Frontal cortex (tissue), 4 donors: ENCODE measurements at places on chromosomes 13 and 19. TPM values are rescaled to one million over a fixed set of nuclear protein-coding genes. Genes with fewer than 3 reads are reported as not detected.
A peak's percentile ranks its signal among the peaks of the same experiment; 100 is the strongest.

GRCh38 chr19:40995355-40995754, 4.3 kb downstream of the CYP2B6 start:
- DNase-seq: no peak

KLF1 gene
- total RNA-seq: 0.41 TPM

CYP2A7 gene
- not detected for total RNA-seq

DNA sequence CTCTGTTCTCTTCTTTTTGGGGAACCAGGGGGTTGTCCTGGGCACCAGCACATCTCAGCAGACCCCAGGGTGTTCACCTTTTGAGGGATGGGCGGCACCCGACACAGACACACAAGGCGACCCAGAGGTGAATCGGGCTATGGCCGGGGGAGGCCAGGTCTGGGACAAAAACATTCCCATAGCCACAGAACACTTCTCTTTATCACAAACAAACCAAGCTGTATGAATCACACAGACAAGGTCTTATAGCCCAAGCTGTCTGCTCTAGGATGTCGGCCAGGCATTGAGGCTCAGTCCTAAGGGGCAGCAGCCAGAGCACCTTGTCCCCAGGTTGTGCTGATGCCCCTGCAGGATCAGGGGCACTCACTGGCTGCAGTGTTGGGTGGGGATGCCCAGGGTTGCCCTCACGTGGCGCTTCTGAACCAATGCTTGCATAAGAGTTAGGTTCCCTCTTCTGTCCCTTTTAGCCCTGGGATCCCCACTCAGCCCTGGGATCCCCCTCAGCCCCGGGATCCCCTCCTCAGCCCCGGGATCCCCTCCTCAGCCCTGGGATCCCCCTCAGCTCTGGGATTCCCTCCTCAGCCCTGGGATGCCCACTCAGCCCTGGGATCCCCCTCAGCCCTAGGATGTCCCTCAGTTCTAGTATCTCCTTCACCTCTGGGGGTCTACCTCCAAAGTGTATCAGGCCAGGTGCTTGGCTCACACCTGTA, 26.9 kb downstream of the MAU2 start:
- DNase-seq: no peak

PSG11 gene
- total RNA-seq: not detected

KLK15 gene
- not detected for total RNA-seq

DNA sequence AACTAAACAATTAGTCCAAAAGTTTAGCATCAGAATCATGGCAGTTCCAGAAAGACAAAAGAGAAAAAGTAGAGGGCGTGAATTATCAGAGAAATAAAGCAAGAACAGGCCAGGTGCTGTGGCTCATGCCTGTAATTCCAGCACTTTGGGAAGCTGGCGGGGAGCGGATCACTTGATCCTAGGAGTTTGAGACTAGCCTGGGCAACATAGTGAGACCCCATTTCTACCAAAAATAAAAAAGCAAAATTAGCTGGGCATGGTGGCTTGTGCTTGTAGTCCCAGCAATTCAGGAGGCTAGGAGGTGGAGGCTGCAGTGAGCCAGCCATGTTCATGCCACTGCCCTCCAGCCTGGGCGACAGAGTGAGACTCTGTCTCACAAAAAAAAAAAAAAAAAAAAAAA, 18.4 kb downstream of the ARL11 start:
- no peak for DNase-seq

- no peak for DNase-seq
These were observed 288.9 kb upstream of the MAB21L1 start for GRCh38 chr13:35765366-35765765.

DNA sequence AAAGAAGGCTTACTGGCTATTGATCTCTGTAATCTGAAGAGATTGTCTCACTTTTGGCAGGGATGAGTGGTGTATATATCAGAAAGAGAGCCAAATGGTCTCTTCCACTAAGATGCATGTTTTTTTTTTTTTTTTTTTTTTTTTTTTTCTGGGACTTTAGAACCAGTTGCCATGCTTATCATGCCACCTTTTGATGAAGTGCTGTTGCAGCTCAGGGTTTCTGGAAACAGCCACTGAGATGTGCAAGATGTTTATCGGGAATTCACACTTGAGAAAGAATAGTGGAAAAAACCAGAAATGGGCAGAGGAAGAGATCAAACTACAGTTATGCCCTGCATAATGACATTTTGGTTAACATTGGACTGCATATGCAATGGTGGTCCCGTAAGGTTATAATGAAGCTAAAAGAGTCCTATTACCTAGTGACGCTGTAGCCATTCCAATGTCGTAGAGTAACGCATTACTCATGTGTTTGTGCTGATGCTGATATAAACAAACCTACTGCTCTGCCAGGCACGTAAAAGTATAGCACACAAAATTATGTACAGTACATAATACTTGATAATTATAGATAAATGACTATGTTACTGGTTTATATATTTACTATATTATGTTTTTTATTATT, 121.0 kb downstream of the KLF5 start:
- DNase-seq: no peak

DNA sequence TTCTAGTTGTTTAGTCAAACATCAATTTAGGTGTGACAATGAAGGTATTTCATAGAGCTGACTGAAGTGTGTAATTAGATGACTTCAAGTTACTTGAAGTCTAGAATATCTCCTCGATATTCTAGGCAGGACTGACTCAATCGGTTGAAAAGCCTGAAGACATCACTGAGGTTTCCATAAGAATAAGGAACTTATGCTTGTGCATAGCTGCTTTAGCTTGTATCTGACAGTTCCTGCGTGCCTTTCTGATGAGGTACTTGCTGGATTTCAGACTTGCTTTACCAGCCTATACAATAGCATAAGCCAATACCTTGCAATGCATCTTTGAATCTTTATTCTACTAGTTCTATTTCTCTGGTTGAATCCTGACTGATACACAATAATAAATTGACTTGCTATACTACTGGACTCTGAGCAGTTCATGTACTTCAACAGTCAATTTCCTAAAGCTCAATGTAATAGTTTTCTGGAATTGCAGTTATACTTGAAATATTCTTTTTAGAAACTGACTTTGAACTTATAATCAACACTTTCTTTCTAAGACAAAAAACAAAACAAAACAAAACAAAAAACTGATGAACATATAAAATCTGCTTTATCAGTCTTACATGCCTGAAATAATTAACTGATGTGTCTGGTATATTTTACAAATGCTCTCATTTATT, 1534.8 kb downstream of the SLITRK5 start:
- DNase-seq: no peak

- DNase-seq: no peak
These were observed 15.8 kb downstream of the MRPS31 start for GRCh38 chr13:40755082-40755700.

STK24 gene
- 26.1 TPM for total RNA-seq

CEBPG gene
- total RNA-seq: 54.6 TPM

GPR12 gene
- 39.5 TPM for total RNA-seq

GRCh38 chr13:112443995-112444311, 67.8 kb downstream of the SPACA7 start:
- DNase-seq: peak; percentile 85

DNA sequence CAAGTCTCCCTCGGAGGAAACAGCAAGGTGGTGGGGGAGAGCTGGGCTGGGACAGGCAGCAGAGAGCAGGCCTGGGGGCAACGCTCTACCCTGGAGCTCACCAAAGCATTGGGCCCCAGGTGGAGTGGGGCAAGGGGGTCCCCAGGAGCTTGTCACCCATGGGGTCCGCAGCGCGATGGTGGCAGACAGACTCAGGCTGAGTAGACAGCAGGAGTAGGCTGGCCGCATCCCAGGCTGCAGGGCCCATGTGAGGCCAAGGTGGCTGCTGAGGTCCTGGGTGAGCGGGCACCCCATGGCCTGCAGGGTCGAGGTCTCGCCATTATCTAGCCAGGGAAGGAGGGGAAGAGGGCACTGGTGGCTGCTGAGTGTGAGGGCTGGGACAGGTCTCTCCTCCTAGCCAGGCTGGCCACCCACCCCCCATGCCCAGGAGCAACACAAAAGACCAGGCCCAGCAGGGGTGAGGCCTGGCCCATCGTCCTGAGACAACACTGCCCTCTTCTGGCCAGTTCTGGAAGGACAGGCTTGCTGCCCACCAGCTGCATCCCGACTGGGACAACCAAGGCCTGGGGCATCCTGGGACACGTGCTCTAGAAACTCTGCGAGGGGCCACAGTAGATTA, 33.1 kb downstream of the CEBPG start:
- peak; percentile 77 for DNase-seq

DNA sequence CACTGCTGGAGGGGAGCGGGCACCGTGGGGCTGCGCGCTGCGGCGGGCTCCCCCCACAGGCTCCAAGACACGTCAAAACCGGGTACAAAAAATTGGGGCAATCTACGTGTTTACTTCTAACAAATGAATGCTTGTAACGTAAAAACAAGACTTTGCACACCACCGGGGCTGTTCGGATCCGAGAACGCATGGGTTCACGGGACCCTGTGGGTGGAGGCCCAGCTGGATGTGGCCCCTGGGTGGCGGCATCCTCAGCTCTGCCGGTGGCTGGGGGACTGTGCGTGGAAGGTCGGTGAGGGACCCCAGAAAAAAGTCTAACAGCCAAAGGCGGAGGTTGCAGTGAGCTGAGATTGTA, 10.3 kb upstream of the SLC7A10 start:
- no peak for DNase-seq

DNA sequence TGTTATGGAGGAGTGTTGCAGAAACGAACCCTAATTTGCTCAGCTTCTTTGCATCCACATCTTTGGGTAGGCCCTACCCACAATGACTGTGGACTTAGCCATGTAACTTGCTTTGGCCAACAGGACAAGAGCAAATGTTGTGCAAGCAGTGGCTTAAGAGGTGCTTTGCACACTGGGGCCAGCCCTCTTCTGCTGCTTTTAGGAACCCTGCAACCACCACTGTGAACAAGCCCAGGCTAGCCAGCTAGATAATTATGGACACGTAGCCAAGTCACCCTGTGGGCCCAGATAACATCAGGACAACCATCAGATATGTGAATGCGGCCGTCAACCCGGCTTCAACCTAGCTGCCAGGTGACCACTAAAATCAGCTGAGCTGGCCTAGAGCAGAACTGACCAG, 17.1 kb downstream of the C19orf47 start:
- no peak for DNase-seq

DNA sequence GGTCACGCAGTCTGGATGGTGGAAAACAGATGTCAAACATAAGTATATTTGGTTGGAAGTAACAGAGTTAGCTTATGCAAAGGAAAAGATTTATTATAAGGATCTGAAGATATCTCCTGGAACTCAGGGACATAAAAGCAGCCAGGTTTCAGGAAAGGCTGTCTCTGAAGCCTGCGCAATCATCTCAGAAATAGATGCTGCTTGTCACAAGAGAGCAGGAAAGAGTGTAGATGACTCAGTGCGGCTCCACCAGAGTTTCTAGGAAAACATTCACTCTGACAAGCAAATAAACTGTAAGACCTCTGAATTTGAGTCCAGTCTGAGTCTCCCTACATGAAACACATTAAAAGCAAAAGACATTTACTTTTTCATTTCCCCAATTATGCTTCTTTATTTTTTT, 220.4 kb upstream of the HTR2A start:
- no peak for DNase-seq

DNA sequence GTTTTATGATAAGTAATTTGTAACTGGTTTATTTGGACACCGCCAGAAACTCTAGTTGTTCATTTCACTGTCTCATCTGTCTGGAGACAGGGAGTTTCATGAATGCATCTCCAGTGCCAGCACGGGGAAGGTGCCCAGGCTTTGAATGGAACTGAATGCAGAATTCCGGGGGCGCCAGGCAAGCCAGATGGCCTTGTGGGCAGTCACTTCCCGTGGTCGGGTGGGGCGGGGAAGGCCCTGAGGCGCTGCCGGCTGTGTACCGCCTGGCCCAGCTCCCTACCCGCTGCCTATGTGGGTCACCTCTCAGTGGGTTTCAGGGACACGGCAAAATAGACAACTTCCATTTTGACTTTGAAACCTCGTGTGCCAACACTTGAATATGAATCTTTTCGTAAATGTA, 28.8 kb upstream of the MCF2L start:
- DNase-seq: no peak

- DNase-seq: no peak
These were observed 397.4 kb downstream of the SPRY2 start for GRCh38 chr13:79943346-79944023.

DNA sequence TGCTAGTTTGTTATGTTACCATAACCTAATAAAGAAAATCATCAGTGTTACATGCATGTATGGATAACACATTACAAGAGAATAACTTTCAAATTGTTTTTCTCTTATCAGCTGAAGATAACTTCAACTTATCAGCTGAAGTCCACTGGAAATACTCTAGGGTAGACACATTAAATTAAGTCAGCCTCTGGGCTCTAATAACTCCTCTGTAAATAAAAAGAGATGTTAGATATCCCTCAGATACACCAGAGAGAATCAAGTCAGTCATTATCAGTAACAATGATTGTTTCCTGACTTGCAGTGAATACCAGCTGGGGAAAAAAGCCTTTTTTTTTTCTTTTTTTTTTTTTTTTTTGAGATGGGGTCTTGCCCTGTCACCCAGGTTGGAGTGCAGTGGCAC, 1.6 kb upstream of the KBTBD7 start:
- DNase-seq: no peak

- no peak for DNase-seq
These were observed 7.1 kb upstream of the SHFL start for GRCh38 chr19:10079031-10079453.

DNA sequence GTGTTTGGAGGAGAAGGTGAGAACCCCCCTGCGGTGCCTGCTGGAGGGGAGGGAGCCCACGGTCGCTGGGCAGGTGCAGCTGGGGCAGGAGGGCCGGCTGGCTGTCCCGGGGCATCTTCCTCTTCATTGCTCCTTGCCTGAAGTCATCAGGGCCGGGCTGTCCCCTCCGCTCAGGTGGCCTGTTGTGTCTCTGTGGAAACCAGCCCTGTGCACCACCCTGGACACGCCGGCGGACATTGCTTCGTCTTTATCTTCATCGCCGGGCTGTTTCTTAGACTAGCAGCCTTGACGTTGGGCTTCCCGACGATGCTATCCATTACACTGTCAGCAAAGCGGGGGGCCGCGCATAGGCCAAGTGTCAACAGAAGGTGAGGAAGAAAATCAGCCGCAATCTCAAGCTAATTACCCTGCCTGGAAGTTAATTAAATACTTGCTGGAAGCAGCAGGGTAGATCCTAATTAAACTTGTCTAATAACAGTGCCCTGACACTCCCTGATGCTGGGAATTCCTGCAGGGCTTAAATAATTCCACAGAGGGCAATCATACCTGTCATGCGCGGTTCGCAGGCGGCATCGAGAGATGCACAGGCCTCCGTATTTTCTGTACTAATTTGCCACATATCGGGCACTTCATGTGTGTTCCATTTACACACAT, 111.4 kb upstream of the SOX1 start:
- no peak for DNase-seq

GRCh38 chr19:42067315-42067888, 2.6 kb downstream of the GRIK5 start:
- no peak for DNase-seq

ZNF91 gene
- 624 TPM for total RNA-seq

ZNF560 gene
- 0.41 TPM for total RNA-seq

FCAR gene
- 0.41 TPM for total RNA-seq

- DNase-seq: no peak
These were observed 19.1 kb downstream of the C19orf12 start for GRCh38 chr19:29695765-29696564.

DNA sequence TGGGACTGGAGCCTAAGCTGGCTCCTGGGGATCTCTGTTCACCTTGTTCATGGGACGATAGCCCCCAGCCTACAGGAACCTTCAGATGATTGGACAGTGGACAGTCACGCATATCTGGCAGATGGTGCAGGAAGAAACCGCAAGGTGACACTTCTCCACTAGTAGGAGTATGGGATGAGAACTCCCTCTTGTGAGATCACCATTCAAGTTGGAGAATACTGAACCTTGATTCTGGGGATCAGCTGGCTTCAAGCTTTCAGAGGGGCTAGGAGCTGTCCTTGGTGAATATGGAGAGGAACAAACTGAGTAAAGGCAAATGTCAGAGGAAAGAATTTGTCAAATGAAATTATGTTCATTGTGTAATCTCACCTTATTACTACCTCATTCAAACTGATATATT, 204.5 kb downstream of the PDS5B start:
- no peak for DNase-seq
